Cardiac septum (tissue), 1 donor: ENCODE measurements at places on chromosomes 3 and 15. TPM values are rescaled to one million over a fixed set of nuclear protein-coding genes. Genes with fewer than 3 reads are reported as not detected.

- DNase-seq, result no peak
These were observed 856.9 kb downstream of the EPHA3 start for GRCh38 chr3:89964347-89964746.

DNA sequence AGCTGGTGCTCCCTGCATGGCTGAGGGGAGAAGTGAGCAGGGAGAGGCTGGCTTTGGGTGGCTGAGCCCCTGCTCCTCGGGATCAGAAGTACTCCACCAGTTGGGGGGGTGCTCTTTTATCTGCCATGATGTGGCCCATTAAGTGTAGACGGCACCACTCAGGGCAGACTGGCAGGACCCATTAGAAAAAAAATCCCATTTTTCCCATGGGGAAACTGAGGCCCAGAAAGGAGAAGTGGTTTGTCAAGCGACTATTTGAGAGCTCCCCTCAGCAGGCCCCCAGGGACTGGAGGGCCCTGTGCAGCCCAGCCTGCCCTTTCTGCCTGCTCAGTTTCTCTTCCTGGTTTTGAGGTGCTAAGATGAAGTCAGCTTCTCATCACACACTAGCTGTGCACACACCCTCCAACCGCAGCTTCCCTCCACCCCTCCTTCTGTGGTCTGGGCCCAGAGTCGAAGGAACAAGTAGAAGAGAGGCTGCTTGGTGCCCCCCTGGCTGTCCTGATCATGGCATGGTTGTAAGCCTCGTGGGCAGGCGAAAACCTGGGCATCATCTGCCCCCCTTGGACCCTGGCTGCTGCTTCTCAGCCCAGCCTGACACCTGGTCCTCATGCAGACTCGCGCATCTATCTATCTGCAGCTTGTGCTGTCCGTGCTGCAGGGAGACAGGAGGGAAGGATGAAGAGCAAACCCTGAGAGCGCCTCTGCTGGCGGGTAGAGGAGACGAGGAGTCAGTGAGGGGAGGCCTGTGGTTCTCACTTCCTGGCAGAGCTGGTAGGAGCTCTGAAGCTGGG, 5.6 kb downstream of the CSK start:
- DNase-seq, result peak; percentile 93

DNA sequence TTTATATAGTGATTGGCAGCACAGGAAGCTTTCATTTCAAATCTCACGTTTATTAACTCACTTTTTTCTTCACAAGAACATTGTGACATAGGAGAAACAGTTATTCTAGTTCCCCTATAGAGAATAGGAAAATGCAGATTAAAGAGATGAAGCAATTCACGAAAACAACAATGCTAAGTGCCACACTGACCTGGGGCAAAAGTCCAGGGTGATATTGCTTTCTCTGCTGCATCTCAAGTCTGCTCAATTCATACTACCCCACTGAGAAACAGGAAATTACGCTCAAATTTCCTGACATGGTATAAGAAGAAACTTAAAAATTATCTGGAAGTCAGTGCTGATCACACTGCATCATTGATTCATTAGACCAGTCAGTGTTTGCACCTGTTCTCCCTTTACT, 66.7 kb upstream of the SEMA6D start:
- no peak for DNase-seq

DNA sequence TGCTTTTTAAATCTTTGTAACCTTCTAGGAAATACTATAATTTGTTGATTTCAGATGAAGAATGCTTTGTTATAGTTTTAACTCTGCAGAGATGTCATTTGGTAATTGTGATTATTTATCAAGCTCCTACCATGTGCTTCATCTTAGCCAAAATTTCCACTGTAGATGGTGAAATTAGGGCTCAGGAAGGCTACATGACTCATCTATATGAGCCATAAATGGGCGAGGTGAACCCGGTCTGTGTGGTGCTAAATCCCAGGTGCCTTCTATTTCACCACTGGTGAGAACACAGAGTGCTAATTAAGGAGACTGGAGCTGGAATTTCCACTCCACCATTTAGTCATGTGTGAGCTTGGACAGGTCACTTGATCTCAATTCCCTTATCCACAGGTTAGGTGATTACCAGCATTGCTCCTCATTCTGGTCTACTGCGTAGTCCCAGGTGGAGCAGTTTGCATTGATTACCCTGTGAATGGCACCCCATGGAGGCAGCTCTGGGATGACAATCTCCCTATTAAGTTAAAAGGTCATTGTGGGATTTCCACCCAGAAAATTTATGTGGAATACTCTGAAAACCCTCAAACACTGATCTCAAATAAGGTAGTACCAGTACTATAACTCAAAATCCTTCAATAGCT, 2.8 kb upstream of the CCR3 start:
- no peak for DNase-seq

The CHRNA7 gene
- 1.1 TPM for total RNA-seq
